ENCODE measurements at places on chromosomes 11 and 22.

- DNase-seq: no peak
These were observed 58.1 kb downstream of the TSPAN18 start for GRCh38 chr11:44784851-44785250.

- no peak for DNase-seq
These were observed 226.2 kb upstream of the BLID start for GRCh38 chr11:122342089-122342744.

DNA sequence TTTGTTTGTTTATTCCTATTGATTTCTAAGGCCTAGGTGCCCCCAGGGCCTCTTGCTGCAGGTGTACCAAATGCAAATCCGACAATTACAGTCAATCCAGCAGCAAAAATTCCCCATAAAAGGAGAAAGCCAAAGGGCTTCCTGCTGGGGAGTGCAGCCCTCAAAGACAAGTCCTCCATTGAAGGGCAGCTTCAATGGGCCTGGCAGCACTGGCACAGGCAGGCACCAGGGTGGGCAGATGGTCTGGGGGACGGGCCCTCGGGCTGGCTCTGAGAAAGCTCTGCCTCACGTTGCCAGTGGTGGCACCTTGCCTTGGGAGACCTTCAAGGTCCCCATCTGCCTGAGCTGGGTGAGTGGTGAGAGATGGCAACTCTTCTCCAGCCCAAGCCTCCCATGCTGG lies 128.0 kb downstream of the DSCAML1 start:
- DNase-seq: peak; percentile 83

DNA sequence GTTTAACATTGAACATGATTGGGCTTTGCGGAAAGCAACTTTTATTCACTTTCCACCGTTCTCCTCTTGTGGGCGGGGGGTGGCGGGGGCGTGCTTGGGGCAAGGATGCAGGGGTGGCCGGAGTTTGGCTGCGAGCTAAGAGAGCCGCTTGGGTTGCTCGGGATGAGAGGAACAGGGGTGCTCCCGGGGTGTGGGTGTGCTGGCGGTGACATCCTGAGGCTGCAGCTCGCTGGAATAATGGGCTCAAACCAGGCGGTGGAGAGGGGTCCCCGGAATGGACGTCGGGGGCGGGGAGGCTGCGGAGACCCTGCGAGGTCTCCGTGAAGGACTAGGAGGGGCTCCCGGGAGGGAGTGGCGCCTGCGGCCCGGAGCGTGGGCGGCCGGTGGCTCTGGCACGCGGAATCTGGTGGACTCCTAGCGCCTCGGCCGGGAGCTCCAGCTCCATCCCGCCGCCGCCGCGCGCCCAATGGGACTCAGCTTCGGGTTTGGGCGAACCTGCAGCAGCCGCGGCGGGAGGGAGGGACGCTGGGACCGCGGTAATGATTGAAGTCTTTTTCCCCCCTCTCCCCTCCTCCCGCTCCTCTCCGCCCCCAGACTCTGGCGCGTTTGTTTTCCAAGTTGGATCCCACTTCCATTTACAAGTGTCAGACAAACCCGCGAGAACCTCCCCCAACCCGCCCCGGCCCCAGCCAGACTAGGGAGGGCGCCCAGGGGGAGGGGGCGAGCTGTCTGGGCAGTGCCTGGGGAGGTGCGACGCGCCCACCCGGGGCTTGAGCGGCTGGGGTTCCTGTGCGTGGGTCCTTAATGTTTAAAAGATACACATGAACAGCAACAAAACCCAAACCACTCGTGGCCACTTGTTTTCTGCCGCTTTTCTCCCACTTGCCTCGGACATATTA lies 2.0 kb downstream of the FAT3 start:
- peak; percentile 22 for DNase-seq

GRCh38 chr11:64341851-64342791 lies 2.1 kb downstream of the CCDC88B start:
- DNase-seq: peak; percentile 44

Data from NCI-H1105 (cell line).